ENCODE measurements at places on chromosomes 1 and 21.

DNA sequence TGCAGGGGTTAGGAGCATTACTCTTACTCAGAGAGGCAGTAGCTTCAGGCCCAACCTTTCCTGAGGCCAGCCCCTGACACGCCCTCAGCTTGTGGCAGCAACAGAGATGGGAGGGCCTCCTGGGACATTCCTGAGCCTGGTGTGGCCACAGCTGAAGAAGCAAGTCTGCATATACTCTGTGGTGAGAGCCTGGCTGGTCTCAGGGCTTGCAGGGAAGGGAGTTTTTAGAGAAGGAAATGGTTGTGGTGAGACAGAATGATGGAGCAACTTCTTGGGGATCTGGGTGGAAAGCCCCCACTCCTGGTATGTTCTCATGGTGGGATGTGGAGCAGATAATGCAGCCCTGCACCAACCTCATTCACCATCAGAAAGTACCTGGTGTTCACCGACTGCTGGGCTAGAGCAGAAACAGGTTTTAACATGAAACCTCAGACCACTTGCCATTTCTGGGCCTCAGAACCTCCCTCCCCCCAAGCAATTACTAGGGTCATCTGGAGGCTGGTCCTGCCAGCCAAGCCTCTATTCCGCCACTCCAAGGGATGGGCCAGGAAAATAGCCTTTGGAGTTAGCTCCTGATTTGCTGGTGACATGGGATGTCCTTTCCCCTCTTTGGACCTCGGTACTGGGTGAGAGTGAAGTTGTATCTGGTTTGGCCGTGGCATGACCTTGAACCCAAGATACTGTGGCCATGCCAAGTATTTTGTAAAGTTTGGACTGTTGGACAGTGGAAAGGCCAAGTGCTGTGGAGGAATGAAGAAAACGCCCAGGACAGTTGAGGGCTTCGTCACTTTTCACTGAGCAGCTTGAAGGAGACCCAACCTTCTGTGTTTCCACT, 28.1 kb upstream of the RNF19B start:
- DNase-seq: peak; percentile 89

GRCh38 chr21:35929901-35930300, 130.4 kb downstream of the SETD4 start:
- DNase-seq: no peak

- DNase-seq: no peak
Measured at GRCh38 chr1:155305881-155306391, 2.7 kb upstream of the FDPS start.

- peak; percentile 52 for DNase-seq
Measured at GRCh38 chr1:198638894-198639635, at the start of gene PTPRC. TSS of gene PTPRC (plus strand) at chr1:198639040. CDS start at chr1:198639269, 229 bp downstream.

DNA sequence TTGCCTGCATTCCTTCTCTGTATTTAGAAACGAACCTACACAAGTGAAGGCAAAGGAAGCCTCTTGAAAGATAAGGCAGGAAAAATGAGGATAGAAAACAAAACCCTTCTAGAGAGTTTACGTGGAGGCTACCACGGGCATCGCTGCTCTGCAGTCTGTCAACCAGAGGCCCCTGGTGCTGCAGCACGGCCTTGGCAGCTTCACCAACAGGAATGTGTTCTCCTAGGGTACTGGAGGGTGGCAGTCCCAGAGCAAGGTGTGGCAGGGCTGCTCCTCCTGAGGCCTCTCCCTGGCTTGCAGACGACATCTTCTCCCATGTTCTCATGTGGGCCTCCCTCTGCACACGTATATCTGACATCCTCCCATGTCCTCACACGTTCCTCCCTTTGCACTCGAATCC, 57.6 kb upstream of the SAMD11 start:
- no peak for DNase-seq

- DNase-seq: no peak
Measured at GRCh38 chr1:235865565-235866204, 1.0 kb downstream of the LYST start.

All from CD4-positive, alpha-beta T cell treated with Interleukin-4 for 1 hour (primary cell).